ENCODE measurements at places on chromosomes 3 and 15.
A peak's percentile ranks its signal among the peaks of the same experiment; 100 is the strongest.

- peak; percentile 37 for DNase-seq
These were observed 18.3 kb upstream of the MYH15 start for GRCh38 chr3:108528459-108529252.

- peak; percentile 4 for DNase-seq
These were observed 57.3 kb downstream of the DIPK2A start for GRCh38 chr3:144028798-144029411.

- no peak for DNase-seq
These were observed 261.9 kb downstream of the TBL1XR1 start for GRCh38 chr3:176935194-176935888.

- no peak for DNase-seq
These were observed 80.2 kb downstream of the LRRK1 start for GRCh38 chr15:100999369-100999768.

GRCh38 chr15:91369823-91370222 is 269.8 kb downstream of the SV2B start:
- peak; percentile 61 for DNase-seq

- DNase-seq, result no peak
These were observed 23.5 kb upstream of the RFTN1 start for GRCh38 chr3:16536996-16537395.

GRCh38 chr3:6229778-6230410 is 631.0 kb upstream of the GRM7 start:
- DNase-seq, result no peak

DNA sequence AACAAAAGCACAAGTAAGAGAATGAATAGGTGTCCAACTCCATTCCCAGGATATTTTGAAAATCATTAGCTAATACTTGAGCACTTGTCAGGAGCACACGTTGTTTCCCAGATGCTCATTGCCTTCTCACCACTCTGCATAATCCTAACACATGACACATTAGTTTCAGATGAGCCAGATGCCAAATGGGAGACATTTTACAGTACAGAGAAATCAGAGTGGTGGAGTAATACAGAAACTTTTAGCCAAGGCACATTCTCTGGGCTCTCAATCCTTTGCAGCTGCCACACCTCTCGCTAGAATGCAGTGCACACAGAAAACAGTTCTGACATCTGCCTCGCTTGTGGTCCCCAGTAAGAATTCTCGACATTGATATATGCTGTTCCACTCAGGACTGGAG is 76.6 kb downstream of the P3H2 start:
- DNase-seq, result no peak

DNA sequence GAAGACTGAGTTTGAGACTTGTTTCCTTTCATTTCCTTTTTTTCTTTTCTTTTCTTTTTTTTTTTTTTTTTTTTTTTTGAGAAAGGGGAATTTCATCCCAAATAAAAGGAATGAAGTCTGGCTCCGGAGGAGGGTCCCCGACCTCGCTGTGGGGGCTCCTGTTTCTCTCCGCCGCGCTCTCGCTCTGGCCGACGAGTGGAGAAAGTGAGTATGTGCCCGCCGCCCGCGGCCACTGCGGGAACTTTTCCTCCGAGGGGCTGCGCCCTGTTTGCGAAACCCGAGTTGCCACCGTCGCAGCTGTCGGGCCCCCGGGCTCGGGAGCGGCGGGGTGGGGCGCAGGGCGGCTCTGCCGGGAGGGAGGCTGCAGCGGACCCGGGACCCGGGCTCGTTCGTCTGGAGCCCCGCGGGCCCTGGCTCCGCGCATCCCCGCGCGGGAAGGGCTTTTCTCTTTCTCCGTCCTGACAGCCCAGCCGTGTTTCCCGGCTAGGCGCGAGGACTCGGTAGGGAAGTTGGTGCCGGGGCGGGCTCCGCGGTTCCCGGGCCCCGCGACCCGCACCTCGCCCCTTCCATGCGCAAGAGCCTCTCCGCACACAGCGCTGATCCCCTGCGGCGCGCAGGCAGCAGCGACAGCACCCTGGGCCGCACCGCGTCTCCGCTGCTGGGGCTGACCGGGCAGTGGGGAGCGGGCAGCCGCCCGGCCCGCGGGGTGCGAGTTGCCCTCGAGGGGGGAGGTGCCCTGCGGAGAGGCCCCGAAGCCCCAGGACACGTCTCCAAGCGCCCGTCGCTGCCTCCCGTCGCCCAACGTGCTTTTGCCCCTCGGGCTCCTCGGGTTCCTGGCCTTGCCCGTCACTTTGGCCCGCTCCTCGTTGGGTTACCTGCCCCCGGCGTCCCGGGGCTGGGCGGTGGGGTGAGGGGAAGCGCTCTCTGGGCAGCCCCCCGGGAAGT is 1.4 kb downstream of the IGF1R start:
- peak; percentile 10 for DNase-seq

DNA sequence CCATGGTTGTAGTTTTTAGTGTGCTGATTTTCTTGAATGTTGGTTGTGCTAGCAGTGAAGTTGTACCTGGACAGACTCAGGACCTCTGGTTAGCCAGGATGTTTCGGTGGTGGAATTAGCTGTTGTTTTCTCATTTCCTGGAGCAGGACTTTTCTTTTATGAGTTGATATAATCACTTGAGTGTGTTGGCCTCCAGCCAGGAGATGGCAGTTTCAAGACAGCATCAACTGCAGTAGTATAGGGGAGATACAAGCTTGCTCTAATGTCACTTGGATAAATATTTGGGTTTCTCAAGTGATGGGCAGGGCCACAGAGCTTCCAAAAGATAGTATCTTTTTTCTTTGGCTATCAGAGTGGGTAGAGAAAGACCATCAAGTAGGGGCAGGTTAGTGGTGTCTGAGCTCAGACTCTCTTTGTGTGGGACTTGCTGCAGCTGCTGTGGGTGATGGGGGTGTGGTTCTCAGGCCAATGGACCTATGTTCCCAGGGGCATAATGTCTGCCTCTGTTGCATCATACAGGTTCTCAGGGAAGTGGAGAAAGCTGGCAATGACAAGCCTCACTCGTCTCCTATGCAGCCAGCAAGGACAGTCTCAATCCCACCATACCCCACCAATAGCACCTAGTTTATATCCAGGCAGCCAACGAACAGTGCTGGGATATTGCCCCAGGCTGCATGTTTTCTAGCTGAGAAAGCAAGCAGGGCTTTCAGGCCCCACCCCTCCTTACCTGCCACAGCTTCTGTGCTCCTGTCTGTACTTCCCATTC is 14.6 kb upstream of the OR5K2 start:
- DNase-seq, result no peak

- no peak for DNase-seq
These were observed 100.1 kb upstream of the CDIN1 start for GRCh38 chr15:36479200-36479896.

- DNase-seq, result no peak
These were observed 841.4 kb downstream of the SI start for GRCh38 chr3:164236851-164237250.

DNA sequence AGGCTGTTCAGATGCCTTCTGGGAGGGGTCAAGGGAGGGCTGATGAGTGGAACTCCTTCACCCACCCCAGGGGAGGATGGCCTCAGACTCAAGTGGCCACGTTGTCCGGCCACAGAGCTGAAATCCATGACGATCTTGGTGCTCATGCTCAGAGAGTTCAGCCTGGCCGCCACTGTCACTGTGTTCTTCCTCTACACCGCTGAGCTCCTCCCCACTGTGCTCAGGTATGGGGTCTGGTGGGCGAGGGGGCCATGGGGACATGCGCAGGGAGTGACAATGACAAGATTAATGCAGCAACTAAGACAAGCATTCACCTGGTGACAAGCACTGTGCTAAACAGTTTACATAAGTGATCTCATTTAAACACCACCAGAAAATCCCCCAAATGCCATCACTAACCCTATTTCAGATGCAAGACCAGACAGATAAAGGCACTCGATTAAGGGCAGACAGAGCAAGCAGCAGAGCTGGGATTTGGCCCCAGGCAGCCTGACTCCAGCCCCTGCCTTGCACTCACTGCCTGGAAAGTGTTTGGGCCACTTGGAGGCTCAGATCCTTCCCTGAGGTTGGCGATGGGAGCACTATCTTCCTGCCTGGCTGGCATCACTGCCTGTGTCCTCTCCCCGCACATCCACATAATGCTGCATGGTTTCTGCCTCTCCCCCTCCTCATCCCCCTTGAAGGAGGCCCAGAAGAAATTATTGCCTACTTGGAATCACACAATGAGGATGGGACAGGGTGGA is 30.9 kb upstream of the XYLB start:
- DNase-seq, result no peak

DNA sequence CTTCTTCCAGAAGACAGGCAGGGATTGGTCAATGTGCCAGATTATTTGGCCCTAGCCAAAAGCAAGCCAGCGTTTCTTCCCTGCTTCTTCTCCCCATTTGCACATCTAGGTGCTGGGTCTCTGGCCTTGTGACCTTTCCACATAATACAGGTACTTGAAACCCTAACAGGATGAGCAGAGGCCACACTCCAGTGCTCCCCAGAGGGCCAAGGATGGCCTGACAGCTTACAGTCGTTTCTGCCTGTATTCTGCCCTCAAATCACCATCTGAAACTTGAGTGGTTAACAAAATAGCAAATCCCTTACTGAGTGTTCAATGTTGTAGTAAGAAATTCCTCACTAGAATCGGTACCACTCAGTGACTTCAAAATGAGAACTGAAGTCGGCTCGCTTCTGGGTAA is 29.1 kb downstream of the MKRN2 start:
- DNase-seq, result no peak

DNA sequence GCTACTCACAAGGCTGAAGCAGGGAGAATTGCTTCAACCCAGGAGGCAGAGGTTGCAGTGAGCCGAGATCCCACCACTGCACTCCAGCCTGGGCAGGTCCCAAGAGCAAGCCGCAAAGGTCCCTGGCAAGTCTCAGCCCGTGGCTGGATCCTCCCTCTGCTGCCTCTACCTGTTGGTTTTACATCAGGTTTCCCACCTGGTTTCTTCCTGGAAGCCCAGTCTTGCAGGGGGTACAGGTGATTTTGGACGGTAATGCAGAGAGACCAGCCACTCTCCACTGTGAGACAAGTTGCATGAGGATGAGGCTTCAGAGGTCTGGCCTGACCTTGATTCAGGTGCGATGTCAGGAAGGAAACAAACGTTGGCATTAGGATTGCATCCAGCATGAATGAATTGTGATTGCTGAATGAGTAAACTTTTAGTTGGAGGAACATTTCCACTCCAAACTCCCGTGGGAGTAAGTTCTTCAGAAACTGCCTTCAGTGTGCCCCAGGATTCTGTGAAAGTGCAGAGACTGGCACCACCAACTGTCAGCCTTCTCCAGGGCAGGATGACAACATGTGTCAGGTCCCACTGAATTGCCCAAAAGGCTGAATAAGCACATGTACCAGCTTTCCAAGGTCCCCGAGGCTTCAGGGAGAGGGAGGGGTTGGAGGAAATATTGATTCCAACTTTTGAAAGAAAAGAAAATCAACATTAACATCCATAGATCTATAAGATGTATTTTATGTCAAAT is 189.4 kb downstream of the TJP1 start:
- DNase-seq, result no peak

GRCh38 chr3:51945031-51945840 is 3.1 kb downstream of the PARP3 start:
- DNase-seq, result no peak

DNA sequence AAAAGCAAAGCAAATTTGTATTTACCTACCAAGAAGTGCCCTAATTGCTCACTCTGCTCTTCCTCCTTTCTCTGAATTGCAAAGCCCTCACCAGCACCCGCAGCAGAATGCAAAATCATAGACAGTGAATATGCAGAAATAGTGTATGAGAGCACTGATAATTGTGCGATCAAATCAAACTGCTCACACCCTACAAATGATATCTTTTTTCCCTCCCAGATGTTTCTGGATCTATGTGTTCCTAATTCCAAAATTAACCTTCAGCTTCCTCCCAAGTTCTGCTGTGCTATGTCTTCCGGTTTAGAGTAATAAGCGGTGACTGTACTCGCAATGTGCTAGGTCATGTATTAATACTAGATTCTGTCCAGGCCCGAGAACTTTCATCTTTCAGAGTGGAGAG is 3.4 kb downstream of the GHSR start:
- no peak for DNase-seq

DNA sequence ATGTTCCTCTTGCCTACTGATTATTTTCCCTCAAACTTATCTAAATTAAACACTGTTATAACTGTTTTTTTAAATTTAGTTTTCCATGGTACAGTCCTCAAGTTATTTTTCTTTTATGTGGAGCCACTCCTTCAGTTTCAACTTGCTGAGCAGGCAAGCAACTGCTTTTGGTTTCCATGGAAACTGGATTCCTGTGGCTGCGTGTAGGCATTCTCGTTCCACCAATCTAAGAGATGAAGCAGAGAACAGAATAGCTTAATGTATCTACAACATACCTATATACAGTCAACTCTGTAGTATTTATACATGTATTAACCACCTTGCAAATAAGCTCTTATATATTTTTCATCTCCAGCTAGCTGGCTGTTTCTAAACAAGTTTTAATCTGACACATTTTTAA is 25.8 kb upstream of the ANXA2 start:
- no peak for DNase-seq

GRCh38 chr15:51077221-51078153 is 17.2 kb downstream of the TNFAIP8L3 start:
- no peak for DNase-seq

DNA sequence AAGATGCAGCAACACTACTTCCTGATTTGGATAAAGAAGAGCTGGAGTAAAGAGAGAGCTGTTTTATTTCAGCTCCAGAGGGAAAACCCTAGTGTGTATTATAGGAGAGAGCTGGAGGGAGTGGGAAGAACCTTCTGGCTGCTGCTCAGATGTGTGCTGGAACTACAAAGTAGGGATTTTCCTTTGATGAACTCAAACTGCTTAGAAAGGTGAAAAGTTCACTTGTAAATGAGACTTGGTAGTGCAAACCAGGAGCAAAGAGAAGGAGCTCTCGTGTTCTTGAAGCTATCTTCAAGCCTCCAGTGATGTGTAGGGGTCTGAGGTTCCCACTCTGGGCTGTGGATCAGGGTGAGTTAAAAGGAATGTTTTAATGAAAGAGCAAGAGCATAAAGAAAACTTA is 110.4 kb downstream of the EDEM1 start:
- DNase-seq, result no peak

GRCh38 chr3:64224826-64225610 is at the start of gene PRICKLE2:
Gene PRICKLE2, minus strand, starts transcription at chr3:64225466. Its CDS starts 26,539 bp downstream, at chr3:64198927.
- DNase-seq, result no peak

DNA sequence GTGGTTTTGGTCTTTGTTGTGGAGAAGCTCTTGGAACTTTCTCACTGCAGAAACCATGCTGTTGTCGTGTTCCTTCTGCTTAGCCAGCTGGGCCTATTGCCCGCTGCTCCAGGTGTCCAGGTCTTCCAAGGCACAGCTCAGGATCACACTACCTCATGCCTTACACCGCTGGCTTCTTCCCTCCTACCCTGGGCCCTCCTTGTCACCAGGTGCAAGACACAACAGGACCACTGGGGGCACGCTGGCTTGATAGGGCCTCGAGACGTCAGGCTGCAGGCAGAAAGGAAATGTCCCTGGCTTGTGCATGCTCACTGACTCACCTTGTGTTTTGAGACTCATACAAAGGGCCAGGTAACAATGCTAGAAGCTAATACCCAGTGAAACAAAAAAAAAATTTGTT is 32.3 kb downstream of the PAQR9 start:
- no peak for DNase-seq
